NCI-H1930 (cell line): ENCODE measurements at places on chromosomes 1 and 21.

- DNase-seq: no peak
These were observed 30.9 kb downstream of the DISP1 start for GRCh38 chr1:222845763-222846162.

DNA sequence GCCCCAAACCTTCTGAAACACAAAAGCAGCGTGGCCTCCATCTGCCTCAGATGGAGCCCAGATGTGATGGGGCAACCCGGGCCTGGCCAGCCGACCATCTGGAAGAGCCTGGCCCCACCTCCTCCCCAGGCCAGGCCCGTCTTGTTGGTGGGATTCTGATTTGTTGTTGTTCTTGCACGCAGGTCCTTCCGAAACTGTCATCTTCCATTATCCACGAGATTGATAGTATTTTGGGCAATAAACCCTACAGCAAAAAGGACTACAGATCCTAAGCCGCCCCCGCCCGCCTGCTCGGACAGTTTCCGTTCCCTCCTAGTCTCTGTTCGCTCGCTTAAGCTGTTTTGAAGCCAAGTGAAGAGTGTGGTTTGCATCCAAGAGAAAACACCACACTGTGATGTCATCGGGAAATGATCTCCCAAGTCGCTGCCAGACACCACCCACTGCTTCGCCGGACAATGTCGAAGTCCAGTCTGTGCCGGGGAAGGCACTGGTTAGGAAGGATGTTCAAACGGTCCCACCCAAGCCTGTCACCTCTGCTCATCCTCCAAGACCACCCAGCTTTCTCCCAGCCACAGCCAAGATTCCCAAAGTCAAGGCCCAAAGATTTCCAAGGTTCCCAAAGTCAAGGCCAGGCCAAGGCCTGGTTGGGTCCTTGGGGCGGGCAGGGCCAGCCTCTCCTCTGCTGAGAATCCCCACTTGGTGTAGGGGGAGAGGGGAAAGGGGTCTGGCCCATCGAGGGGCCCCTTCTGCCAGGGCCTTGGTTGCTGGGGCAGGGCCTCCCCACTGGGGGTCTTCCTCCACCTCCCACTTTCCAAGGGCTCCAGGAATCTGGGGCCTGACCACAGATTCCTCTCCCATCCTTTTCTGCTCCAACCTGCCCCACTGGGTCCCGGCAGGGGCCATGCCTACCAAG, 52.9 kb downstream of the KCNAB2 start:
- DNase-seq: no peak

DNA sequence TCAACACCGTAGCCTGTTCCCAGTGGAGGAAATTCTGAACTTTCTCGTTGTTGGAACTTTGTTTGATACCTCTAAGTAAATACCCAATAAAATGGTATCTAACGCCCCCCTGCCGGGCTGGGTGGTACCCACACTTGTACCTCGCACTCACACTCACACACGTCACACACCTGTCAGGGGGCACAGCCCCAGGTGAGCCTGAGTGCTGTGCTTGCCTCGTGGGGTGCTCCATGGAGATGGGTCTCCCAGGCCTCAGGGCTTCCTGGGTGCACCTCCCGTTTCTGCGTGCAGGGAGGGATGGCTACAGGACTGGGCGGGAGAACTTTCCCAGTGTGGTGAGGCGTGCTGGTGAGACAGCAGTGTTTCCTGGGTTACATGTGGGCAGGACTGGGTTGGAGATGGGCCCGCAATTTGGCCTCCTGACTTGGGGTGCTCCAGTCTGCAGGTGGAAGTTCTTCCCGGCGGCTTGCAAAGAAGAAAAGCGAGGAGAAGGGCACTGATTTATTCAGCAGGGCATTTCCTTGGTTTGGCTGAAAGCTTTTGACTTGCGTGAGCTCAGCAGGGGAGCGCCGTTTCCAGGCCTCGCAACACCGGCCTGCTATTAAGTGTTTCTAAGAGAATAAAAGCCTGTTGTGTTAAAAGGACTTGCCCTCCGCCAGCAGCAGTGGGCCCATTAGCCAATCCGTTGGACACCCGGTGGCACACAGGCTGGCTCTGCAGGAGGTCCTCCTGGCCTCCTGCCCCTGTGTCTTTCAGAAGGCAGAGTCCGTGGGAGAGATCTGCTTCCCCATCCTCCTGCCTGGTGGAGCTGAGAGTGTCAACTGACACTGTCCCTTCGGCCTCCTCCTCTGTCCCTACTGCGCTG, 79.7 kb downstream of the KIF26B start:
- peak; percentile 19 for DNase-seq

GRCh38 chr1:169750041-169750440, 16.2 kb upstream of the SELE start:
- no peak for DNase-seq

DNA sequence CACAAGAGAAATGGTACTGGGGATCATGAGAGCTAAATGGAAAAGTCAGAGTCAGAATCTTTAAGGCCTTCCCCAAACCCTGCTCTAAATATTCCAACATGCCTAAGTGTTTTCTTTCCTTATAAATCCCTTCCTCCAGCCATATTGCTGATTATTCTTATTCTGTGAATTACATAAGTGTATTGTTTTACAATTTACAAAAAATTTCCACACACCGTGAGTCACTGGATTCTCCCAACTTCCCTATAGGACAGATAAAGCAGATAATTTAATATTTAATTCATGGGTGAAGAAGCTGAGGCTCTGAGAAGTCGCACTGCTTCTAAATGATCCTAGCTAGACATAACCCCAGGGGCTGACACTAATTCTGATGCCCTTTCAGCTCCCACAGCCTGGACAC, 243.3 kb upstream of the JUN start:
- DNase-seq: no peak

DNA sequence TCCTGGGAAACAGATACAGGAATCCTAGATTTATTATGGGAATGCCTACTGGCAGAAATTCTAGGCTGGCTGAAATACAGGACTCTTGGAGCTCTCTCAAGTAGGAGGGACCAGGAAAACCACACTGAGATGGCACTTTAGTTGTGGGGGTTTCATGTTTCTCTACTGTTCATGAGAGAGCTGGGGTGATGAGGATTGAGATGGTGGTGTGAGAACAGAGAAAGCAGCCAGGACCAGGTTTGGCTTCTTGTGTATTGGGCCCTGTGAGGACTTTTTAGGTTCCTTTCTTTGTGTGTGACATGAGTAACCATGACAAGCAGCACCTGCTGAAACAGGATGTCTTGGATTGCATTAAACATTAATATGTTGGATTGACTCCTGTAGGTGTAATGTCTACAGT, 4.9 kb downstream of the ARID1A start:
- DNase-seq: no peak

DNA sequence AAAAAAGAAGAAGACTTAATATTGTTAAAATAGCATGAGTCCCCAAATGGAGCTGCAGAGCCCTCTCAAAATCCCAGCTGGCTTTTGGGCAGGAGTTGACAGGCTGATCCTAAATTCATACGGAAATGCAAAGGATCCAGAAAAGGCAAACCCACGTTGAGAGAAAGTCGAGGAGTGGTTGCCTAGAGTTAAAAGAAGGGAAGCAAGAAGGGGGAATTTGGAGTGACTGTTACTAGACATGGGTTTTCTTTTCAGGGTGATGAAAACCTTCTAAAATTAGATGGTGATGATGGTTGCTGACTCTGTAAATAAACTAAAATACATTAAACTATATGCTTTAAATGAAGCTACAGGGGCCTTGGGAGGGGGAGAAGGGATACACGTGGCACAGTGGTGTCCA, 1.6 kb downstream of the DNMT3L start:
- no peak for DNase-seq

DNA sequence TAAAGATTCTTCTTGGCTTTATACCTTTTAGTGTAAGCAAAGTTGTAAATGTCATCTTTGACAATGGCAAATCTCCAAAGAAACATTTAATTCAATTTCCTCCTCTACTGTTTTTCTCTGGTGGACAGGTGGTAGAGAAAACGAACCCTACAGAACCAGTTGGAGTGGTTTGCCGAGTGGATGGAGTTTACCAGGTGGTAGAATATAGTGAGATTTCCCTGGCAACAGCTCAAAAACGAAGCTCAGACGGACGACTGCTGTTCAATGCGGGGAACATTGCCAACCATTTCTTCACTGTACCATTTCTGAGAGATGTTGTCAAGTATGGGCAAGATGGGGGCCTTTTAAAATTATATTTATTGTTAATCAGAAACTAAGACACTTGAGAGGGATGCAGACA, 25.8 kb downstream of the UAP1 start:
- no peak for DNase-seq

GRCh38 chr21:44611551-44611950, 328 bp upstream of the KRTAP10-8 start:
- no peak for DNase-seq

GRCh38 chr21:46515109-46515508, 56.4 kb downstream of the DIP2A start:
- no peak for DNase-seq

DNA sequence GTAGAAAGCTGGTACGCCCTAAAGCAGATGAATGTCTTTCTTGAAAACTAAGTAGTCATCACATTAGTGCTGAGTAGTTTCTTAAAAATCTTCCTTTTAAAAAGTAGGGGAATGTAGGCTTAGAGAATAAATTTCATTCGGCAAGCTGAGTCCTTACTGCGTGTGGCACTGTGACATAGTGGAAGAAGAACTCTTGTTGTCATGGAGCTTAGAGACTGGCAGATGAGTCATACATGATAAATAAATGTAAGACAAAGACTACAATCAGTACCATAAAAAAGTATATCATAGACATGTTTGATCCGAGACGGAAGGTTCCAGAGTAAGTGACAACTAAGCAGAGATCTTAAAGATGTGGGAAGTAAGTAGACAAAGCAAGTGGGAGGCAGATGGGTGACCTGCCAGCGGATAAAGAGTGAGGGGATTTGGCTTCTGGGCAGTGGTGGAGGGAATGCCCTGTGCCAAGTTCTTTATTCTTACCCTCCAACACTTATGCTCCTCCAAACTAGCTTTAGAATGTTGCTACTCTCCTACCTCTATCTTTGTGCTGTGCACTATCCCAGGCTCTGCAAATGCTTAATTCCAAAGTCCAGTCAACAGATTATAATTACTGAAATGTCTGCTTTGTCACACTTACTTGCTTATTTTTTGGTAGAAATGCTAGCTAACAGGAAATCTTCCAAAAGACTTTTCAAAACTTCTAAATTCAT, 608.5 kb upstream of the USP24 start:
- no peak for DNase-seq

DNA sequence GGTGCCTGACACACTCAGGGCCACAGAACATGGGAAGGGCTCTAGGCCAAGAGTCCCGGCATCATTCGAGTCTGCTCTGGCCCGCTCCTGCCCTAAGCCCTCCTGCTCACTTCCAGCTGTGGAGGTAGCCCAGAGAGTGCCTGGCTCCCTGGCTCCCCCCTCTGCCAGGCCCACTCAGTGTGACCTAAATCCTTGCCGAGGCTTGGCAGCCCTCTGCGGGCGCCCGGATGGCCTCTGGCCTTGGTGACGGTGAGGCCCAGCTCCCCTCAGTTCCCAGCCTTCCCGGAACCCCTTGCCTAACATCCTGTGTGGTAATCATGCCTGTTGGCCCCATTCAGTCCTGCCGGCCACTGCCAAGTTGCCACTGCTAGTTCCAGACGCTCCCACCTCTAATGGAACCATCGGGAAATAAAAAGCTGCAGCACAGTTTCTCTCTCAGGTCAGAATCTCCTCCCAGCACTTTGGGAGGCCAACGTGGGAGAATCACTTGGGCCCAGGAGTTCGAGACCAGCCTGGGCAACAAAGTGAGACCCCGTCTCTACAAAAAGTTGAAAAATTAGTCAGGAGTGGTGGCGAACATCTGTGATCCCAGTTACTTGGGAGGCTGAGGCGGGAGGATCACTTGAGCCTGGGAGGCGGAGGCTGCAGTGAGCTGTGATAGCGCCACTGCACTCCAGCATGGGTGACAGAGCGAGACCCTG, 1.2 kb upstream of the H6PD start:
- no peak for DNase-seq

DNA sequence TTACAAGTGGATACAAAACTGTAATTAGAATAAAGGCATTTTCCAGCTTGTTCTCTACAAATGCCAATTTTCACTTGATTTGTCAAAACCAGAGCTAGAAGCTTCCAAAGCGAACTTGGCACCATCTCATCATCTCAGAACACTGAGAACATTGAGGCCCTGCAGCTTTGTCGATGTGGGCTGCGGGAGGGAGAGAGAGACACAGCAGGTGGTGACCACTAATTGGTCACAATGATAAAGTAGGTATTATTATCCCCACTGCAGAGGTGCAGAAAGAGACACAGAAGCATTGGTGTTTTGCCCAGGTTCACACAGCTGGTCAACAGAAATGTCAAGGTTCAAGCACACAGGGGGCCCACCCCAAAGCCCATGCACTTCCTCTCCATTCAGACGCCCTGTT, 72.2 kb upstream of the KRTAP19-8 start:
- no peak for DNase-seq

DNA sequence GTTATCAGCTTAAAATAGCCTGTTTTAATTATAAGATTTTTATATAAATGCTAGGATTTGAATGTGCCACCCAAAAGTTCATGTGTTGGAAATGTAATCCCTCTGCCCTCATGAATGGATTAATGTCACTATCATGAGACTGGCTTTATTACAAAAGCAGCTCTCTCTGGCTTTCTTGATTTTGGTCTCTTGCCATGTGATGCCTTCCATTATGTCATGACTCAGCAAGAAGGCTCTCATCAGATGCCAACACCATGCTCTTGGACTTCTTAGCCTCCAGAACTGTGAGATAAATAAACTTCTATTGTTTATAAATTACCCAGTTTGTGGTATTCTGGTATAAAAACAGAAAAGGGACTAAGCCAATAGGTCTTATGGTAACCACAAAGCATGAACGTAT, 6.9 kb upstream of the PRSS38 start:
- no peak for DNase-seq
